Kidney (tissue), 22 donors: ENCODE measurements at places on chromosomes 7 and 10. TPM values are rescaled to one million over a fixed set of nuclear protein-coding genes. Genes with fewer than 3 reads are reported as not detected.
A peak's percentile ranks its signal among the peaks of the same experiment; 100 is the strongest.

The DYNC1I1 gene
- 2.3 TPM for polyA plus RNA-seq

The CFAP46 gene
- polyA plus RNA-seq = 3.8 TPM

The IRF5 gene
- 13.0 TPM for polyA plus RNA-seq

The WDFY4 gene
- polyA plus RNA-seq = 1.7 TPM

The WDR86 gene
- polyA plus RNA-seq = 1.8 TPM

The BUB3 gene
- polyA plus RNA-seq = 49.0 TPM

The GPC2 gene
- 0.73 TPM for polyA plus RNA-seq

The RNF148 gene
- polyA plus RNA-seq = 0.41 TPM

- H3K27ac ChIP-seq = no peak overlapping the region
- H3K36me3 ChIP-seq = no peaks in the 10 kb centered on the region
- no peaks in the 10 kb centered on the region for H3K4me1 ChIP-seq
- peak; percentile 43 for DNase-seq
- no peaks in the 10 kb centered on the region for H3K27me3 ChIP-seq
- H3K4me3 ChIP-seq = no peak overlapping the region
Observed at GRCh38 chr7:151831606-151832005, 45.3 kb downstream of the PRKAG2 start.

DNA sequence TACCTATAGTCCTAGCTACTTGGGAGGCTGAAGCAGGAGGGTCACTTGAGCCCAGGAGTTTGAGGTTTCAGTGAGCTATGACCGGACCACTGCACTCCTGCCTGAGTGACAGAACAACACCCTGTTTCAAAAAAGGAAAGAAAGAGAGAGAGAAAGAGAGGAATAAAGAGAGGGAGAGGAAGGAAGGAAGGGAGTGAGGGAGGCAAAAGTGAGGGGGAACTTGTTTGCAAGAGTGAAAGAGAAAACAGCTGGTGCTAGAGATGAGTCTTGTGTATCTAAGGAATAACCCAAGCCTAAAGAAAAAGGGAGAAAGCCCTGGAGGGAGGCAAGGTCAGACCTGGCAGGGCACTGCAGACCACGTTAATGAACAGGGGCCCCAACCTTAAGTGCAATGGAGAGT, 4.8 kb upstream of the NT5C2 start:
- H3K4me3 ChIP-seq = no peak overlapping the region
- H3K36me3 ChIP-seq = no peaks in the 10 kb centered on the region
- no peaks in the 10 kb centered on the region for H3K27me3 ChIP-seq
- H3K27ac ChIP-seq = no peak overlapping the region
- H3K4me1 ChIP-seq = no peaks in the 10 kb centered on the region
- DNase-seq = no peak

- H3K36me3 ChIP-seq = no peaks in the 10 kb centered on the region
- H3K4me3 ChIP-seq = no peak overlapping the region
- no peak for DNase-seq
- H3K4me1 ChIP-seq = peaks cover 5% of the 10 kb centered on the region
Observed at GRCh38 chr7:29087840-29088170, 58.5 kb downstream of the CPVL start.

DNA sequence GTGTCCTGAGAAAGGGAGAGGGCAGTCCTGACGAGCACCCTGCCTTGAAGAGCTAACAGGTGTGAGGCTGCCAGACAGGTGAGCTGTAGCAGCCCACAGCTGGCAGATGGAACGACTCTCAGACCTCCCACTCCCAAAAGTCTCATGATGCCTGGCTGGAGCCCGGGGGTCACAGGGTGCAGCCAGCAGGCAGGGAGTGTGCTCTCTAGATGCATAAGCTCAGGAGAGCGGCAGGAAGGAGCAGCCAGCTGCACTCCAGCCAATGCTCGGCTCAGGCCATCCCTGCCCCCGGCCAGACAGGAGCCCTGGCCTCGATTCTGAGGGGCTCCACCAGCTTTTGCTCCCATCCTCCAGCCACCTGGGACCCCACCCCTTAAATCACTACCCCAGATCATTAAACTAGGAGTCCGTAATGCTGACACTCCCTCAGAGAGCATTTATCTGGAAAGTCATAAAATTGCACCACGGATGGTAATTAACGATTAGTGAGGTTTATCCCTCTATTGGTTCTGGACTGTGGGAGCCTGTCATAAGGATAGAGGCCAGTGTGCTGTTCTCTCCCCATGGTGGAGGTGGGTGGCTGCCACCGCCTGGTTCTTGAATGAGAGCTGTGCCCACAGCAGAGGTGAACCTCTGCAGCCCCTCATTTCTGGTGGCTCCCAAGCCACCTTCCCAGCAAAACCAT, 63.5 kb upstream of the ZMIZ1 start:
- no peaks in the 10 kb centered on the region for H3K36me3 ChIP-seq
- no peaks in the 10 kb centered on the region for H3K4me1 ChIP-seq
- H3K27ac ChIP-seq = no peak overlapping the region
- H3K4me3 ChIP-seq = no peak overlapping the region
- no peaks in the 10 kb centered on the region for H3K27me3 ChIP-seq

- H3K36me3 ChIP-seq = no peaks in the 10 kb centered on the region
- H3K27ac ChIP-seq = no peak overlapping the region
- no peak overlapping the region for H3K4me3 ChIP-seq
- no peaks in the 10 kb centered on the region for H3K27me3 ChIP-seq
Observed at GRCh38 chr7:25037325-25037724, 57.3 kb upstream of the OSBPL3 start.

DNA sequence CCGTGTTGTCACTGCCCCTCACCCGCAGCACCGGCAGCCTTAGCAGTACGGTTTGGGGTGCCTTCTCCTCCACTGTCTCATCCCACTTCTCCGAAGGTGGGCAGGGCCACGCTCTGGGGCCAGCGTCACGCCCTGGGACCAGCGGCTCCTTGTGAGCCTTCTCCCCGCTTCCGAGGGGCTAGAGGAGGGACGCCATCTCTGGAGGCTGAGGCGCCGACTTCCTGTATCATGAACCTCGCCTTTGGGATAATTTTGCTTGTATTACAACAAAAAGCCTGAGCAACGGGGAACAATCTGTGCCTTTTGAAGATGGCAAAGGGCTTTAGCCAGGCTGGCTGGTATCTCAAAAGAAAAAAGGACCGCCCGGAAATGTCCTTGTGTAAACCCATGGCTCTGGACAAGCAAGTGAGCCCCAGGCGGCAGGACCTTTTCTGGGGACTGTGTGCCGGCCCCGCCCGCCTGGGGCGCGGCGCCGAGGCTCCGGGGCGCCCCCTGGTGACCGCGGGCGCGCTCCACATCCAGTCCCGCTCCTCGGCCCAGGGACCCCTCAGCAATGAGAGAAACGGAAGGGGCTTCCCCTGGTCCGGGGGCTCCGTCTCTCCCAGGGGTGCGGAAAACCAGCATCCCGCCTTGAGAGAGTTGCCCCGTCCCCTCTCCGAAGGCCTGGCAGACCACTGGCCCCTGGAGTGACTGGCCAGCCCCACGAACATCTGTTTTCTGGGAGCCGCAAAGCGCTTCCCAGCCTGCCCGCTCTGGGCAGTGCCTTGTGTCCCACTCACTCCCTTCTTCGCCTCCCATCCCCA, 3.8 kb downstream of the DEPP1 start:
- H3K27ac ChIP-seq = peak overlapping the region; percentile 70
- H3K4me3 ChIP-seq = peak overlapping the region; percentile 58
- no peaks in the 10 kb centered on the region for H3K27me3 ChIP-seq

DNA sequence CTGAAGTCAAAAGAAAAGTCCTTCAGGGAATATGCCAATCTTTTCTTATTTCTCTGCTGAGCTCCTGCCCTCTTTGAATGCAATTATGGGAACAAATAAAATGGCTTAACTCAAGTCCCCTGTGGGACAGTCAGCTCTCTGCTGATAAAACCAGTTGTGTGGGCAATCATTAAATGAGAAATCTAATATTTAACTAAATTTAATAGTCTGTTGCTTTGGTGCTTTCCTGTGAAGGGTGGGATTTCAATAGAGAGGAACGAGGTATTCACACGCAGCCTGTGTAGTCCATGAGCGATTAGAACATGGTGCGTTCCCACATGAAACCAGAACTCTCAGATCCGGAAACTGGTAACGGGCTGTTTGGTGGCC, 138.4 kb downstream of the PAXIP1 start:
- no peaks in the 10 kb centered on the region for H3K36me3 ChIP-seq
- peaks cover 9% of the 10 kb centered on the region for H3K4me1 ChIP-seq
- H3K4me3 ChIP-seq = no peak overlapping the region
- DNase-seq = peak; percentile 36
- no peaks in the 10 kb centered on the region for H3K27me3 ChIP-seq
- no peak overlapping the region for H3K27ac ChIP-seq

- H3K4me1 ChIP-seq = no peaks in the 10 kb centered on the region
- peak; percentile 6 for DNase-seq
- H3K27me3 ChIP-seq = no peaks in the 10 kb centered on the region
- H3K36me3 ChIP-seq = no peaks in the 10 kb centered on the region
- no peak overlapping the region for H3K4me3 ChIP-seq
Observed at GRCh38 chr10:47023237-47024045, 112.2 kb downstream of the PTPN20 start.

GRCh38 chr10:1648648-1649047, 88.7 kb downstream of the ADARB2 start:
- no peak for DNase-seq
- no peak overlapping the region for H3K4me3 ChIP-seq
- no peak overlapping the region for H3K27ac ChIP-seq
- H3K27me3 ChIP-seq = no peaks in the 10 kb centered on the region

DNA sequence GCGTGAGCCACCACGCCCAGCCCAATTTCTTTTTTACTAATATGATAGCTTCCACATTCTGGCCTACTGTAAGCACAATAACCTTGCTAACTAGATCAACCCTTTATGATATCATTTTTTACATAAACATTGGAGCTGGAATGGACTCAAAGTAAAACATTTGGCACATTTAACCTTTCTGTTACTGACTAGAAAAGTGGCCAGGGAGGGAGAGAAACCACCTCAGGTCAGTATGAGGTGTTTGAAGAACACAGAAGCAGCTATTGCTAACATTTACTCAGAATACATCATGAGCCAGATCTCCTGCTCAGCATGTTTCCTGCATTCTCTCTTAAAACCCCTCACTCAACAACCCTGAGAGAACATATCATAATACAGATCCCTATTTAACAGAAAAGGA, 27.3 kb downstream of the SGMS1 start:
- H3K27ac ChIP-seq = no peak overlapping the region
- no peak overlapping the region for H3K4me3 ChIP-seq

- no peak overlapping the region for H3K27ac ChIP-seq
- DNase-seq = no peak
- H3K27me3 ChIP-seq = no peaks in the 10 kb centered on the region
- no peaks in the 10 kb centered on the region for H3K36me3 ChIP-seq
- H3K4me3 ChIP-seq = no peak overlapping the region
Observed at GRCh38 chr7:23873306-23873705, 163.3 kb downstream of the STK31 start.

DNA sequence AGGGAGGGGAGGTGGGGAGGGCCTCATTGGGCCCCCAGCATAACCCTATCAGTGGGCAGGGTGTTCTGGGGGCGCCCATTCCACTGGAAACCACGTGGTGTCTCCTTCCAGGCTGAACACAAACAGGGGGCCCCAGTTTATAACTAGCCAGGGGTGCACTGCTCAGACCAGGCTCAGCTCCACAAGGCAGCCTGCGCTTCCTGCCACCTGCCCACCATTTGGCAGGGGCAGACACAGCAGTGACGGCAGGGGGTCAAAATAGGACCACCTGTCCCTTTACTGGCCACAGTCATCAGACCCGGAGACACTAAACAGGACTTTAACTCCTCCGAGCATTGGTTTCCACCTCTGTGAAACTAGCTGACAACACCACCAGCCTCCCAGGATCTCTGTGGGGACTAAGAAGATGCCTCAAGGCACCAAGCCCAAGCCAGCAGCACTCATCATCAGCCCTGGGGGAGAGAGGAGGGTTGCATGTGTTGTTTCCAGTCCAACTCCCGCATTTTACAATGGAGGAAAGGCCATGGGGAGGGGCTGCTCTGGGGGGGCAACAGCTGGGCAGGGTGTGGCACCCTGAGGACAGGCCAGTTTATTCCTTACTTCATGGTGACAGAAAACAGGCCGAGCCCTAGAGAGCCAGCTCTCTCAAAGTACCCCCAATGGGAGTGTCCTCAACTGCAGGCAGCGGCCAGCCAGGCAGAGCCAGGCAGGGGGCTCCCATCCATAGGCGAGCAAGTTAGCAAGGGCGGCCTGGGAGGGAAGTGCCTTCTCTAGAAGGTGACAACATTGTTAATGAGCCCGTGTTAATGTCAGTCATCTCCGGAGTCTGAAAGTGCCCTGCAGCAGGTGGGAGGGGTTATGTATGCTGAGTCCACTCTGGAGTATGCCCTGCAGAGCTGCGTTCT, 127.6 kb downstream of the TNS3 start:
- H3K27me3 ChIP-seq = no peaks in the 10 kb centered on the region
- DNase-seq = no peak
- H3K4me1 ChIP-seq = peaks cover 55% of the 10 kb centered on the region
- H3K27ac ChIP-seq = peak overlapping the region; percentile 93
- H3K4me3 ChIP-seq = no peak overlapping the region
- H3K36me3 ChIP-seq = no peaks in the 10 kb centered on the region

DNA sequence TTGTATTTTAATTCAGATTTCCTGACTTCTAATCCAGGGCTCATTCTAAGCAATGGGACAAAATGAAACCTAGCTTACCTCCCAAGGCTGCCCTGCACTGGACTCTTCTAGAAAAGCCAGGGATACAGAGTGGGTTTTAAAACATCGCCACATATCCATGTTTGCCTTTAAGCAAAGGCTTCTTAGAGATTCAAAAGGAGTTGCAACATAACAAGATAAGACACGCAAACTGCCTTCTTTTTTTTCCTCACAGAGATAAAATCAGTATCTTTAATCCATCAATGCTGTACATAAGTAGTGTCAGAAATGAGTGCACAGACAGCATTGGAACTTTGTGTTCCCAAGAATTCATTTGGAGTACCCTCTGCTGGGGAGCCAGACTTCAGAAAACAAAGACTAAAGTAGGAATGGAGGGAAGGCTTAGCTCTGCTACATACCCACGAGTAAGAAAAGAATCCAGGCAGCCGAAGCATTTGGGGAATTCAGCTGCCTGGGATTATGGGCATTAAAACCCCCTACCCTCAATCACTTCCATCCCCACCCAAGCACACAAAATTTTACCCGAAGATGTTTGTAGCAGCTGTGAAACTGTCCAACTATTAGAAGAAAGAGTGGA, 427.8 kb downstream of the ARL4A start:
- DNase-seq = no peak
- no peak overlapping the region for H3K27ac ChIP-seq
- no peaks in the 10 kb centered on the region for H3K36me3 ChIP-seq
- H3K27me3 ChIP-seq = no peaks in the 10 kb centered on the region

- no peak for DNase-seq
- H3K4me3 ChIP-seq = no peak overlapping the region
- no peak overlapping the region for H3K27ac ChIP-seq
Observed at GRCh38 chr7:31991846-31992245, 78.4 kb downstream of the PDE1C start.

DNA sequence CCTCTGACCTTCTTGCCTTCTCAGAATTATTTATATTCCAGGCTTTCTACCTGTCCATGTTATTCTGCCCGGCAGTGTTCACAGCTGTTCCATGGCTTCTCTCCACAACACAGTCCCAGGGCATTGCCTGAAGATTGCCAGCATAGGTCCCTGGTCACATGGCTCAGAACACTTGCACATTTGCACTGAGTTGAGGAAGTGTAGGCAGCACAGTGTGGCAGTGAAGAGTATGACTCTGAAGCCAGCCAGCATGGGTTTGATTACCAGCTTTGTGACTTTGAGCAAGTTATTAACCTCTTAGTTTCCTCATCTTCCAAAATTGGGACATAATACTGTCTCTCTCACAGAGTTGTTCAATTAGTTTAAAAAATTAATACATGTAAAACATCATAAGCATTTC, 73.2 kb upstream of the NEUROD6 start:
- no peak overlapping the region for H3K4me3 ChIP-seq
- no peaks in the 10 kb centered on the region for H3K36me3 ChIP-seq
- H3K27ac ChIP-seq = no peak overlapping the region
- H3K4me1 ChIP-seq = no peaks in the 10 kb centered on the region

- no peak overlapping the region for H3K27ac ChIP-seq
- H3K4me1 ChIP-seq = no peaks in the 10 kb centered on the region
- no peak overlapping the region for H3K4me3 ChIP-seq
- H3K27me3 ChIP-seq = no peaks in the 10 kb centered on the region
Observed at GRCh38 chr7:37674531-37674930, 9.0 kb upstream of the GPR141 start.
